ENCODE measurements at places on chromosomes 1 and 21.

DNA sequence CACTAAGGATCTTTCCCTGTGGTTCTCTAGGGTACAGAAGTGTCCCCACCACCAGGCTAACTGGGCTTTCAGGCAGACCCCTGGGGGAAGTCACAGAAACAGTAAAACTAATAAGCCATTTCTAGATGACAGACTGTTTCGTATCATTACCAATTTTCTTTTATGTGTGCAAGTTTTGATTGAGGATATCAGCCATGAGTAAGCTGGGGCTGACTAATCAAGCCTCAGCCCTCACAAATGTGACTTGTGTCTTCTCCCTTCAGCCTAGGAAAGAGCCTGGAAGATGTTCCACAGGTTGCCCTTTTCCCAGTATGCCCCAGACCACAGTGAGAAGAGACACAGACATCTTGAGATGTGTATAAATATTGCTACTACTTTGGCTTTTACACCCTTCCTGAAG, 10.5 kb downstream of the PTGFRN start:
- no peak for DNase-seq

- no peak for DNase-seq
These were observed 4.8 kb downstream of the SLX9 start for GRCh38 chr21:44944596-44944995.

DNA sequence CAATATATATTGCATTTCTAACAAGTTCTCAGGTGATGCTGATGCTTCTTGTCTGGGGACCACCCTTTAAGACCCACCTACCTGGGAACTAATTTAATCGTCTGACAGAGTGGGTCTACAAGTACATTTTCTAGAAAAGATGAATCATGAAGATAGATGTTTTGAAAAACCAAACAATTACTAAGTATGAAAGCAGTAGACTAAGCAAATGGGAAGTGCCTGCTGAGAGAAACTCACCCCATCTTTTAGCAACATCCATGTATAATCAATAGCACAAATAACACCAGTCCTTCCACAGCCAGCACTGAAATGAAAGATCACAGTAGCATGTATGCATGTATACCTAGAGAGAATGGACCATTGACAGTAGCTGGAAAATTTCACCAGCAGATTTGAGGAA, 17.3 kb downstream of the PTPN22 start:
- DNase-seq, result no peak

- DNase-seq, result no peak
These were observed 50.7 kb downstream of the UMODL1 start for GRCh38 chr21:42121794-42122193.

GRCh38 chr1:172893146-172893841, 157.4 kb downstream of the TNFSF18 start:
- DNase-seq, result no peak

DNA sequence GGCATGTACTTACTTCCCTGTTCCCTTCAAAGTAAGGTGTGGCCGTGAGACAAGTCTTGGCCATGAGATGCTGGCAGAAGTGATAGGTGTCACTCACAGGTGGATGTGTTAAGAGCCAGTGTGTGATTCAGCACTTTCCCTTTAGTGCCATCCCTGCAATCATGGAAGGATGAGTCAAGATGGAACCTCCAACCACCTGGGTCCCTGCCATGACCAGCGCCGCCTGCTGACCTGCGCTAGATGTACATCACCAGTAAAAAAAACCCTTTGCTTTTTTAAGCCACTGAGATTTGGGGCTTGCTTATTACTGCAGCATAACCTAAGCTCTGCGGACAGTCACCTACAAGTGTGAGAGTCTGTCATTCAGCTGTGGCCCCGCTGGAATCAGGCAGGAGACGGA, 71.7 kb downstream of the TOMM20 start:
- DNase-seq, result no peak

DNA sequence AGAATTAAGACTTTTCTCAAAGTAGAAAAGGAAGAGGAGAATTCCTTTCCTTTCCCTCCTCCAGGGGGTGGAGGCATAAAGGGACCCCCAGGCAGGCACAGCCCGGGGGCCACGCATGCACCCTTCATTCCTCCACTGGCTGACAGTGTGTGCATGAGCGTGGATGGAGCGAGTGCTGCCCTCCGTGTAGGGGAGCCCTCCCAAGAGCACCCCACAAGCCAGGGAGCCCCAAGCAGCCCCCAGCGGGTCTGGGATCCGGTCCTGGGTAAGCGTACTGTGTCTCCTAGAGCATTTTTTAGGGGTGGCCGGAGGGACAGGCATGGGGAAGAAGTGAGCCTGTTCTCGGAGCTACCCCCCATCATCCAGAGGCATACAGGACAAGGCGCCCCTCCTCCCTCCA, 120.5 kb downstream of the SIK1 start:
- DNase-seq, result no peak

DNA sequence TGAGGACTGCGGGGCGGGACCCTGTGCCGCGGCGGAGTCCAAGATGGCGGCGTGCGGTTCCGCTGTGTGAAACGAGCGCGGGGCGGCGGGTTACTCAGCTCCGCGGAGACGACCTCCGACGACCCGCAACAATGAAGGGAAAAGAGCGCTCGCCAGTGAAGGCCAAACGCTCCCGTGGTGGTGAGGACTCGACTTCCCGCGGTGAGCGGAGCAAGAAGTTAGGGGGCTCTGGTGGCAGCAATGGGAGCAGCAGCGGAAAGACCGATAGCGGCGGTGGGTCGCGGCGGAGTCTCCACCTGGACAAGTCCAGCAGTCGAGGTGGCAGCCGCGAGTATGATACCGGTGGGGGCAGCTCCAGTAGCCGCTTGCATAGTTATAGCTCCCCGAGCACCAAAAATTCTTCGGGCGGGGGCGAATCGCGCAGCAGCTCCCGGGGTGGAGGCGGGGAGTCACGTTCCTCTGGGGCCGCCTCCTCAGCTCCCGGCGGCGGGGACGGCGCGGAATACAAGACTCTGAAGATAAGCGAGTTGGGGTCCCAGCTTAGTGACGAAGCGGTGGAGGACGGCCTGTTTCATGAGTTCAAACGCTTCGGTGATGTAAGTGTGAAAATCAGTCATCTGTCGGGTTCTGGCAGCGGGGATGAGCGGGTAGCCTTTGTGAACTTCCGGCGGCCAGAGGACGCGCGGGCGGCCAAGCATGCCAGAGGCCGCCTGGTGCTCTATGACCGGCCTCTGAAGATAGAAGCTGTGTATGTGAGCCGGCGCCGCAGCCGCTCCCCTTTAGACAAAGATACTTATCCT, 430 bp downstream of the RBM15 start:
- DNase-seq, result peak; percentile 29

- DNase-seq, result no peak
These were observed 13.1 kb downstream of the VPS26C start for GRCh38 chr21:37253991-37254390.

DNA sequence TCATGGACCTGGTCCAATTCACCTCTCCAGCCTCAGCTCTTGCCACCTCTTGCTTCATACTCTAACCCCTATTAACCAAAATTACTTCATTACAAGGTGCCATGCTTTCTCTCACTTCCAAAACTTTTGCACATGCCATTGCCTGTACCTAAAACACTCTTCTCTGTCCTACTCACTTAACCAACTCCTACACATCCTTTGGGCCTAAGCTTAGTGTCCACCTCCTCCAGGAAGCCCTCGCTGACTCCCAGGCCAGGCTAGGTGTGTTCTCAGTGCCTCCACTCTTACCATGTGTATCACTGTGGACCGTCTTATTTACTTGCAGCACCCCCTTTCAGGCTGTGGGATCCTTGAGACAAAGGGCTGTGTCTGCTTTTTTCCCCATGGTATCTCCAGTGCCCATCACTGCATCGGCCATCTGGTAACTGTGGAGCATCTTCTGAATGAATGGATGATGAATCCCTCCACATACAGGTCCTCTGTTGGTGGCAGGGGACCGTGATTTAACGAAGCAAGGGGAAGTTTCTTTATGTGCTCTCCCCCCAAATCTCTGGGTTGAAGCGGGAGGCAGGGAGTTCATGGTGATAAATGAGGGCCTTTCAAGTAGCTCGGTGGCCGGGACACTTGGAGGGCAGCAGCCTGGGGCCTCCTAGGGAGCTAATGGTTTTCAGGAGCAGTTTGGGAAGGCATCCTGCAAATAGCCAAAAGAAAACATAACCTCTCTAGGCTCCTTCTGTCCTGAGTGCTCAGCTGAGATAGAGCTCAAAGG, 111.9 kb downstream of the TRABD2B start:
- DNase-seq, result no peak

GRCh38 chr1:243286409-243287122, 30.7 kb downstream of the SDCCAG8 start:
- DNase-seq, result no peak

- peak; percentile 14 for DNase-seq
These were observed 38.4 kb downstream of the TAS1R2 start for GRCh38 chr1:18820791-18821641.

DNA sequence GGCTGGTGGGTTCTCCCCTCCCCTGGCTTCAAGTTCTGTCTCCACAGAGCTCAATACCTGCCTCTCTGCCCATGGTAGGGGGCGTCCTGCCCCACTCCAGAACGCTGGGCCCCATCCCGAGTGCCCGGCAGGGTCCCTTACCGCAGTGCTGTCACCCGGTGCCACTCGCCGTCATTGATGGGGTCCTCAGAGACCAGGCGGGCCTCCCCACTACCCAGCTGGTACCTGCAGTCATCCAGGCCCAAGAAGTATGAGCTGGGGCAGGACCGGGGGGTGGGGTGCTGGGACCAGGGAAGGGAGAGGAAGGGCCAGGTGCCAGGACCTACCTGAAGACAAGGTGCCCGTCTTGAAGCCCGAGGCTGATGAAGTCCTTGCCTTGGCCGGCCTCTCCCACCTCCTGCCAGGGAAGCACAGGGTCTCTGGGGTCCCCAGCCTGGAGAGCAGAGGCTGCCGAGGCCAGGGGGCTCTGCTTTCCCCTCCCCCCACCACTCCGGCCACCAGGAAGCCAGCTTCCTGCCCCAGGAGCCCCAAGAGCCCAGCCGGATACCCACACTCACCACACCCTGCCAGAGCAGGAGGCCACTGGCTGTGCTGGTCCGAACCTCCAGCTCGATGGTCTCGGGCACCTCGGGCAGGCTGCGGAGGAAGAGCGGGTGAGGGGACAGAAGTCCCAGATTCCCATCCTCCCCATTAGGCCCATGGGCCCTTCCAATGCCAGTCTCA, 12.1 kb downstream of the LDLRAD2 start:
- DNase-seq, result no peak

GRCh38 chr1:182301467-182302198, 90.0 kb downstream of the GLUL start:
- DNase-seq, result no peak

- no peak for DNase-seq
These were observed 50.9 kb upstream of the TRABD2B start for GRCh38 chr1:48048064-48048463.

DNA sequence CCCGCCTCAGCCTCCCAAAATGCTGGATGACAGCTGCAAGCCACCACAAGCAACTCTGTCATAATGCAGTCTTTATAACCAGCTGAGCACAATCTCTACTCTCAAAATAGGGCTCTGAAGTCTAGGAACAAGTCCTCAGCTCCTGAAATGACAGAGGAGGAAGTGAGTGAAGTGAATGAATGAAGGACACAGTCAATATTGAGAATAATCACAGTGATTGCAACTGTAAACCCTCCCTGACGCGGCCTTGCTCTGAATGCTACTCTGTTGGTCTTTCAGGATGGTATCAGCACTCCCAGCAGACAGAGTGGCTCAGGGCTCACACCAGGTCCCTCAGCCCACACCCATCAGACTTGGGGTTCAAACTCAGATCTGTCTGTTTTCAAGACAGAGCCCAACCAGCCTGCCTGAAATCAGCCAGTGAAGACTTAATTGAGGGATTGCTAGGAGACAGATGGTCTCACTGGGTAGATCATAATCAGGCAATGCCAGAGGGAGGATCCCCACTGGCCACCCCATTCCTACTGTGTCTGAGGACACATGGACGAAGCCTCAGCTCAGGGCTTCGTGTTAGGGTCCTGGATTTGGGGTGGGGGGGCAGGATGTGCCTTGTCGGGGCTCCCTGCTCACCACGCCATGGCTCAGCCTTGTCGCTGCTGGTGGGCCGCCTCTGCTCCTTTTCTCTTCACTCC, 20.9 kb downstream of the RNF187 start:
- DNase-seq, result no peak

DNA sequence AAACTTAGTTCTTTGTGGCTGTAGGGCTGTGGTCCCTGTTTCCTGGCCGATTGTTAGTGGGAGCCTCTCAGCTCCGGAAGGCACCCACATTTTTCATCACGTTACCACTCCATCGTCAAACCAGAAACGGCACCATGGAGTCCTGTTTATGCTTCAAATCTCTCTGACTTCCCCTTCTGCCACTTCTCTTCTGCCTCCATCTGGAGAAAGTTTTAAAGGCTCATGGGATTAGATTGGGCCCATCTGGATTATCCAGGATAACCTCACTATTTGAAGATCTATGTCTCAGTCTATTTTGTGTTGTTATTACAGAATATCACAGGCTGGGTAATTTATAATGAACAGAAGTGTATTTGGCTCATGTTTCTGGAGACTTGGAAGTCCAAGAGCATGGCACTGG, 19.3 kb upstream of the IL22RA1 start:
- DNase-seq, result no peak

DNA sequence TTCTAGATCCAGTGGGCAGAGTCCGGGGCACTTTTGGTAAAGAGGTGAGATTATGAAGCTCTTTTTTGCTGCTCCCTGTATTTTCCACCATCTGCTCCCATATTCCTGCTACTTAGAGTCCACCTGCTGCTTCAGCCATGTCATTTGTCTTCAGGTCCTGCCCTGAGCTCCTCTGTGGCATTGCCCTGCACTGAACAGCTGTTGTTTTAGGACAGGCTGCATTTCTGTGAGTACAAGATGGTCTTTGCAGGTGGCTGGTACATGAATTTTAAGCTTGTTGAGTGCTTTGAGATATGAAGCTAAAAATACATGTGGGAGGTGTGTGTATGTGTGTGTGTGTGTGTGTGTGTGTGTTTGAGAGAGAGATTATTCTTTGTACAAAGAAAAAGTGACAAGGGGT, 21.9 kb downstream of the MT1HL1 start:
- DNase-seq, result no peak

GRCh38 chr1:213425376-213426030, 374.5 kb downstream of the RPS6KC1 start:
- no peak for DNase-seq

- DNase-seq, result no peak
These were observed 1.8 kb downstream of the AGPAT3 start for GRCh38 chr21:43866659-43867331.

DNA sequence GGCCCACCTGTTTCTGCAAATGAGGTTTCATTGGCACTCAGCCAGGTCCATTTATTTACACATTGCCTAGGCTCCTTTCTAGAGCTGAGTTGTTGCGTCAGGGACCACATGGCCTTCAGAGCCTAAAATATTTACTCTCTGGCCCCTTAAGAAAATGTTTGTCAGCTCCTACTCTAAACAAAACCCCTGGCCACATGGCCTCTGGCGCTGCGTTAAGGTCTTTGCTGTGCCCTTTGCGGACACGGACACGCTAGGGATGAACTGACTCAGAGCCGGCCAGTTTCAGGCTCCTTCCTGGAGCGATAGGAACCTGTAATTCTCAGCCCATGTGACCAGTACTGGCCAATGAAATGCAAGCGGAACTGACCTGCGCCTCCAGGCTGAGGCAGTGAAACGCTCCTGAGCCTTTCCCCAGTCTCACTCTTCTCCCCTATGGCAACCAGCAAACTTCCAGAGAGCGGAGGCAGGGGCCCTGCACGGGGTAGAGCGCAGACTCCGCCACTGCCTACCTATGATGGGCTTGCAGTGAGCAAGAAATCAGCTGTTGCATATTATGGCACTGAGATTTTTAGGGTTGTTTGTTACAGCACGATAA, 160.3 kb downstream of the ETS2 start:
- DNase-seq, result no peak
